Cardiac muscle cell (in vitro differentiated cells and primary cell): ENCODE measurements at places on chromosomes 7 and 10.
A peak's percentile ranks its signal among the peaks of the same experiment; 100 is the strongest.

DNA sequence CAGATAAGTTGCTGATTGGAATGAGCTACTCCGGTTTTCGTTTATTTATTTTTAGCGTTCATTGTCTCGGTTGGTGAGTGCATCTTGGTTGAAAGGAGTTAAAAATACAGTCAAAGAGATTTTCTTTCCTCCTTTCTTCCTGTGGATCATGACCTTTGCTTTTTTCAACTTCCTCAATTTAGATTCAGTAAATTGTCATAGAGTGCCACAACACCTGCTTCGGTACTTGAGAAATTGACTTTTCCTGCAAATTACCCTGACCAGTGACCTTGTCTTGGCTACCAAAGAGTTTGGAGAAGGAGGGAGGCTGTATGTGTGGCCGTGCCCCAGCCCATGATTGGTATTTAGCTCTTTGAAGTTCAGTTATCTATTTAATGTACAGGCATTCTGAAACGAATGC is 128.7 kb downstream of the FAM204A start:
- DNase-seq = no peak

- peak; percentile 48 for DNase-seq
These were observed 219.0 kb downstream of the CCDC3 start for GRCh38 chr10:12782537-12782936.

DNA sequence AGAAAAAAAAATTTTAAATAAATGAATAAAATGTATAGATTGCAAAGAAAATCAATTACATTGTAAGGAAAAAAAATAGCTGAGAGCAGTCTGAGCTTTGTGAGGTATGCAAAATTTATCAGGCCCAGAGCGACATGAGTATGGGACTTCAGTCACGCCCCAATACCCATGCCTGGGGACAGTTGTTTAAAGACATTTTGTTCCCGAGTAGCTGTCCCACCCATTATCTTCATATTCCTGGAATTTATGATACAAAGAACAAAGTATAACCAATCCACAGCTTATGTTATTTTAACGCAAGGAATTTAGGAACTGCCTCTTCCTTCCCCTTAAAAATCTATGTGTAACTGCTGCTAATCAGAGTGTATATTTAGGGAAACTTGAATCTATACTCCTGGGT is 1.6 kb upstream of the PON2 start:
- DNase-seq = no peak

- DNase-seq = no peak
These were observed 55.1 kb upstream of the TRIL start for GRCh38 chr7:29013082-29013695.

DNA sequence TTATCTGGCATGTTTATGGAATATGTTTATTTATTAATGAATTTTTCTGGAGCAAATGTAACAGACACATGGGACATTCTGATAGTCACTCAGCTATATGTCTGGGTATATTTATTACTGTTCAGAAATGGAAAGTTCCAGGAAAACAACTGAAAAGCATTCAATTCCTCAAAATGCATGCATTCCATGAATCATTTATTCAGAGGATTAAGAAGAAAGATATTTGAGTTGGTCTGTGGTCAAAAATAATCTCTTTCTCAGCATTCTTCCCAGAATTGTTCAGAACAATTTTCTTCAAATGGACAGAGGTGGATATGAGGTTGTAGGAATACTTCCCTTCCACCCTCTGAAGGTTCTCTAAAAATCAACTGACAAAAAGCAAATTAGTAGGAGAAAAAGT is 97.6 kb upstream of the ITGB1 start:
- DNase-seq = peak; percentile 64

DNA sequence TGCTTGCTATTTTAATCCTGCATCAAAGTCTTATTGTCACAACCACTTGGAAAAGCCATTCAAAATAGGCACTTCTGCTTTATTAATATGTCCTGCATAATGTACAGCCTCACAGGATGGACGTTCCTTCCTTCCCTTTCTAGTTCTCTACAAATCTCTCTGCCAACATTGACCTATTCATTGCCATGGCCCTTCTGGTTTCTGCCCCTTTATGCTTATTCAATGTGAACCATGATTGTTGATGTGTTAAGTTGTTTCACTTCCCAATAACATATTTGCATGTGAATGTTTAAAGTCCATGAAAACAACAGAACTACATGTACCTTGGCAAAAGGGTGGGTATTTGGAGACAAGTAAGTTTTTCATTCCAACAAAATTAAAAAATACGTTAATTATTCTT is 45.7 kb downstream of the COL28A1 start:
- DNase-seq = no peak

- peak; percentile 67 for DNase-seq
These were observed 3.8 kb upstream of the DMTF1 start for GRCh38 chr7:87148332-87148955.

DNA sequence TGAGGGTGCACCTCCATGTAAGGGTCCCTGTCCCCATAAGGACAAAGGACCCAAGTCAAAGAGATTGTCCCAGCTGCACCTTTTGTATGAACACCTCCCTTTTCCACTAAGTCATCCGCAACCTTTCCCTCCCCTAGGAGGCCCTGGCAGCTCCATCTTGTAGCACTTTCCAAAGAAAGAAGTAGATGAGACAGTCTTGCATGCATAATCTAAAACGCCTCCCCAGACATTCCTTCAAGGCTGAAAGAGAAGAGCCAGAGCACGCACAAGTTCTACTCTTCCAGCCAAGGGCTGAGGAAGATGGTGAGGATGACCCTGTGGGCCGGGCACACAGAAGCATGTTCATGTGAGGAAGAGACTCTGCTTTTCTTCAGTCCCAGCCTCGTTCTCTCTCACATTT is 194.4 kb downstream of the TNS3 start:
- no peak for DNase-seq

- DNase-seq = no peak
These were observed 5.8 kb downstream of the MAT1A start for GRCh38 chr10:80283536-80284199.

GRCh38 chr7:140754506-140754905 is 58.0 kb downstream of the NDUFB2 start:
- DNase-seq = no peak

- no peak for DNase-seq
These were observed 173.7 kb upstream of the KAT6B start for GRCh38 chr10:74652664-74653063.

- DNase-seq = no peak
These were observed 11.3 kb downstream of the TSPAN14 start for GRCh38 chr10:80465451-80465835.

DNA sequence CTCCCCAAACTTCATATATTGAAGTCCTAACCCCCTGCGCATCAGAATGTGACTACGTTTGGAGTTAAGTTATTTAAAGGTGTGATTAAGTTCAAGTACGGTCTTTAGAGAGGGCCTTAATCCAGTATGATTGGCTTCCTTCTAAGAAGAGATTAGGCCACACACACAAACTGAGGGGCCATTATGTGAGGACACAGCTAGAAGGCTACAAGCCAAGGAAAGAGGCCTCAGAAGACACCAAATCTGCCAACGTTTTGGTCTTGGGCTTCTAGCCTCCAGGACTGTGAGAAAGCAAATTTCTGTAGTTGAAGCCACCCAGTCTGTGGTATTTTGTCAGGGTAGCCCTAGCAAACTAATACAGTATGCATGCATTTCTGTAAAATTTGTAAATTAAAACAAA is 41.7 kb downstream of the REEP3 start:
- DNase-seq = no peak

DNA sequence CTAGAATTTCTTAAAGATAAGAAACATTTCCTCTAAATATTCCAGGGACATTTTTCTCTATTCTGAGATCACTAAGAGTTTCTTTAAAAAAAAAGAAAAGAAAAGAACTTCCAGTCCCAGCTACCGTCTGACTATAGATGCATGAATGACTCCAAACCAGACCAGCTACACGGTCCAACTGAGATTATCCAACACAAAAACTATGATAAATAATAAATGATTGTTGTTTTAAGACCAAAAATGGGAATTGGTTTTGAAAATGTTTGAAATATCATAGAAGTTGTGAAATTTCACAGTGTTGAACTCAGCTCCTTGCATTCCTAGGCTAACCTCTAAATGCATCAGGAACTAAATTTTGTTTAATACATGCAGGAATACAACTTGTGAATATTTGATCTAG is 1619.6 kb upstream of the LRRTM3 start:
- no peak for DNase-seq

GRCh38 chr10:6737080-6737641 is 157.1 kb upstream of the PRKCQ start:
- peak; percentile 6 for DNase-seq

- no peak for DNase-seq
These were observed 32.4 kb upstream of the INPP5F start for GRCh38 chr10:119693262-119693957.

GRCh38 chr7:128053023-128053422 is 21.8 kb upstream of the LRRC4 start:
- DNase-seq = peak; percentile 44

GRCh38 chr10:21100190-21100589 is 203.1 kb upstream of the NEBL start:
- DNase-seq = no peak

- no peak for DNase-seq
These were observed 79.0 kb downstream of the GRB10 start for GRCh38 chr7:50703654-50704053.

DNA sequence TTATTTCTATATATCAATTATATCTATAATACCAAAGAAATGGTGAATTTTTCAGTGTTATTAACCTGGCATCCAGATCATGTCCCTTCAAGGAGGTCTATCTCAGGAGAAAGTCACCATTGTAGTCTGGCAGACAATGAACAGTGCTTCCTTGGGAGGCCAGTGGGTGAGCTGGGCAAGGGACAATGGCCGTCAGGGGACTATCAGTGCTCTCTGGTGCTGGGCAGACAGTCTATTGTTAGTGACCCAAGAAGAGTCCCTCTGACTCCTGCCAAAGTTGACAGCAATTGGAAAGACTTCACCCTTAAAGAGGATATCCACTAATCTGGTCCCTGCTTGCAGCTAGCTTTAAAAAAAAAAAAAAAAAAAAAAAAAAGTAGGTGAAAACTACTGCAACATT is 7.1 kb downstream of the JAZF1 start:
- no peak for DNase-seq

DNA sequence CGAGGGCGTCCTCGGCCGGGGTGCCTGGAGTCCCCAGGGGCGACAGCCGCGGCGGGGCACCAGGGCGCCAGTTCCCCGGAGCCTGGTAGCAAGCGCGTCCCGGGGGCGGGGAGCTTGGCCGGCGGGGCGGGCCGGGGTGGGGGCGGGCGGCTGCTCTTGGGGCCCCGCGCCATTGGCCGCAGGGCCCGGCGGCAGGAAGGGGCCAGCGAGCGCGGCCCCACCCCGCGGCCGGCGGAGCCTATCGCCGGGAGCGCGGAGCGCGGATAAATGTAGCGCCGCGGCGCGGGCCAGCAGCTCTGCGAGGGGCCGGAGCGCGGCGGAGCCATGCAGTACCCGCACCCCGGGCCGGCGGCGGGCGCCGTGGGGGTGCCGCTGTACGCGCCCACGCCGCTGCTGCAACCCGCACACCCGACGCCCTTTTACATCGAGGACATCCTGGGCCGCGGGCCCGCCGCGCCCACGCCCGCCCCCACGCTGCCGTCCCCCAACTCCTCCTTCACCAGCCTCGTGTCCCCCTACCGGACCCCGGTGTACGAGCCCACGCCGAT is at the start of gene HHEX:
HHEX (plus strand) TSS at position 293 of the 548 bp plus-strand sequence; CDS start at position 325, 32 bp downstream.
- DNase-seq = peak; percentile 52
